Left lobe of liver (tissue), 2 donors: ENCODE measurements at places on chromosomes 6 and 20.

DNA sequence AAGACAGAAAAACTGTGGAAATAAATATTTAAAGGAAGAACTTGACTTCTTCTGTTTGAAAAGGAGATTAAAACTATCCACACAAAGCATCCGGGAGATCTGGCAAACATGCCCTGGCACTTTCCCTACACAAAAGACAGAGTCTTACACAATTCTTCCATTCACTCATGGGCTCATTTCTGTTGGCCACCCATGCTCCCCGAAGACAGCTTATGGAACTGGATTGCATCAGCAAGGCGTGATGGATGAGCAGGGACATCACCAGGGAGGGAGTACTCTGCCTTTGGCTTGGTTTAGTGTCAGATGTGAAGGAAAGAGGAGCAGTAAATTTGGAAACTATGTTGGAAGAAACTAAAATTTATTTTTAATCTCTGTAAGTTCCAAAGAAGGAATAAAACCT, 379.3 kb downstream of the CD109 start:
- no peak for DNase-seq

DNA sequence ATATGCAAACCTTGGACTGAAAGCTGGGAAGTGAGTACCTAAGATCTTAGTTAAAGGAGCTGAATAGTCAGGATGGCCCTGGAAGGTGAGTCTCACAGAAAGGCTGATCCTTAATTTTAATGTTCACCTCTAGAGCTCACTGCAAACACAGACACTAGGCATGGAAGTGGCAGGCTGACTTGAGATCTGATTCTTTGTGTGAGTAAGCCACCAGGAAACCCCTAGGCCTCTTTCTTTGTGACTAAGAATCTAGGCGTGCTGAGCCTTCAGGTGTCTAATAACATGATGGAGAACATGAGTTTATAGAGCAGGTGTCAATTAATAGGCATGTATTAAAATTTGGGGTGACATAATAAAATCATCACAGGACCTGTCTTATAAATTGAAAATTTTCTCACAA, 642.2 kb downstream of the EYS start:
- no peak for DNase-seq

DNA sequence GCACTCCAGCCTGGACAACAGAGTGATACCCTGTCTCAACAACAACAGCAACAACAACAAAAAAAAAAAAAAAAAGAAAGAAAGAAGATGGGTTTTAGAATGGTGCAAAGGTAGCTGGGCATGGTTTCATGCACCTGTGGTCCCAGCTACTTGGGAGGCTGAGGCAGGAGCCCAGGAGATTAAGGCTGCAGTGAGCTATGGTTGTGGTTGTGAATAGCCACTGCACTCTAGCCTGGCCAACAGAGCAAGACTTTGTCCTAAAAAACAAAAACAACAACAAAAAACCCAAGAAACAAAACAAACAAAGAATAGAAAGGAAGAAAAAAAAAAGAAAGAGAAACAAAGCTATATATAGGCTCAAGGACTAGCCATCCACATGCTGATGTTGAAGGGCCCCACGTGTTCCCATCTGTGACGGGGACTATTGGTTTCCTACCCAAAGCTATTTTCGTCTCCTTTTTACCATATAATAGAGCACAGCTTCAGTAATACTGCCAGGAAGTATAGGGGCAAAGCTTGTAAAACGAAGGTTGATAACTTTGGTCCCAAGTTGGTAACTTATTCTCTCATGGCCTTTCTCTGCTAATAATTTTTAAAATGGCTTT, 7.9 kb upstream of the EEF1E1 start:
- no peak for DNase-seq

DNA sequence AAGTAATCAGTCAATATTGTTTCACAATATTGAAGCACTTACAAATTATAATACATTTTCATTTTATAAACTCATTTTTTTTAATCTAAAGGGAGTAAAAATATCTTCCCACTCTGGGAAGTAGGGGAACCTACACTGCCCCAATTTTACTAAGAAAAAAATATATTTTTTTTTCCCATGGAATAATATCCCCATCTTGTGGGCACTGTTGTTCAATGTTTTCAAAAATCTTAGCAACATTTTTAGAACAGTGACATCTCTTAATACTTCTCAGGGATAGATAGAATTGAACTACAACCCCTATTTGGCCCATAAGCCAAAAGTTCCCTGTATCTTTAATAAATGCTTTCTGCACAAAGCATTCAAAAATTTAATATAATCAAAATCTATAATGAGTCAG, 42.9 kb downstream of the ARHGAP18 start:
- DNase-seq, result no peak

- no peak for DNase-seq
Measured at GRCh38 chr6:37092923-37093727, 76.8 kb upstream of the PIM1 start.

GRCh38 chr20:11958855-11959254, 41.2 kb downstream of the BTBD3 start:
- DNase-seq, result no peak

DNA sequence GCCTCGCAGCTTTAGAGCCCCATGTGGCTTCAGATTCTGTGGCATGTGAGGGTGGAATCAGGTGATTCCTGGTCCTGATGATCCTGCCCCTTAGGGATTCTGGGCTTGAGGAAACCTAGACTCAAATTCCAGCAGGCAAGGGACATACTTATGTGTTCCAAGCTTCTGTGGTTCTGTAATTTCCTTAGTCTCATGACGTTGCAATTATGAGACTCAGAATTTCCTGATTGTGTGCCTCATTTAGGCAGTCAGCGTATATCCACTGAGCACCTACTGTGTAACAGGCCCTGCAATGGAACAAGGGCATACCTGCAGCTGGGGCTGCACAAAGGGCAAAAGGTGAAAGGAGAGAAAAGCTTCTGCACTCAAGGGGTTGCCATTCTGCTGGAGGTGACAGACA, 11.6 kb upstream of the BPIFB4 start:
- no peak for DNase-seq

- DNase-seq, result no peak
Measured at GRCh38 chr6:77231438-77232305, 231.6 kb downstream of the HTR1B start.

GRCh38 chr6:32761072-32761471, 2.3 kb downstream of the HLA-DQB2 start:
- DNase-seq, result no peak

GRCh38 chr20:37913567-37914366, 10.8 kb downstream of the VSTM2L start:
- DNase-seq, result no peak

DNA sequence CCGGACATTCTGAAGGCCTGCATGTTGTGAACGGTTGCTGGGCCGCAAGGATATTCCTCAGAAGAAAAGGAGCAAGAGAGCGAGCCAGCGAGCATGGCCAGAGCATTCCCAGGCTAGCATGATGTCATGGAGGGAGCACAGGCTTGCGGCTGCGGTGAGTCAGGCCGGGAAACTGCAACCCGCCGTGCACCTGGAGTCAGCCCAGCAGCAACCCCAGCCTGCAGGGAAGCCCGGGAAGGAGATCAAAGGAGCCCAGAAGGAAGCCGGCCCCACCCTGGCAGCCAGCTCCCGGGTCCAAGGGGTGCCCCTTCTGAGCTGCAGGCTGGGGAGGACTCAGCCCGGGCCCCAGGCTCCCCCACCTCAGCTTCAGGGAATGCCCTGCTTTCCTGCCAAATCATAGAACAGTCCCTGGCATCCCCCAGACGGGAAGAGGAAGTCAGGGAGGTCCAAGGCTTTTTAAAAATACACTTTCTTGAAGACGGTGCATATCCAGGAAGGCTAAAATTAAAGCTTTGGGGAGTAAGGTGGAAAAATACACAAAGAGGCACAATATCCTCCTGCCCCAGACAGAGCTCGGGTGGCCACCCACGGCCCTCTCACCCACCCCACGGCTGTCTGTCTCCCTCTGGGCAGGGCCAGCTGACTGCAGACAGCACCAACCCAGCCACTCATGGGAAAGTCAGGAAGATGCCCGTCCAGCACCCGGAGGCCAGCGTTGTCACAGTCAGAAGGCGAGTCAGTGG, 53.7 kb downstream of the BMP7 start:
- DNase-seq, result no peak

- no peak for DNase-seq
Measured at GRCh38 chr6:127302728-127303660, 36.3 kb downstream of the RNF146 start.
